NCI-H2029 (cell line): ENCODE measurements at places on chromosomes 3 and 15.
A peak's percentile ranks its signal among the peaks of the same experiment; 100 is the strongest.

DNA sequence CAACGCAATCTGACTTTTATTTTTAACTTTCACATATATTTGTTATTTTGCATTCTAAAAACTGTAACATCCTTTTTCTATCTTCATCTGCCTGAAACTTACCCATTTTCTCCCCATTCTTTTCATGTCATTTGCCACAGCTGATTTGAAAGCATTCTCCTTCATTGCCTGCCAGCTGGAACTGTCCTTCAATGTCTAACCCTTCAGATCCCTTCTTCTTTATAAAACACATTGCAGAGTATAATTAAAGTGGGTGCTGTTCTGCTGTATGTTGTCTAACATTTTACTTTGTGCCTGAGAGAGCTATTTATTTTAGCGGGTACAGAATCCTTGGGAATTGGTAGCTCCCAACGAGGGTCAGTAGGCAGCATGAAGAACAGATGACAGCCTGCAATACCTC lies 827.4 kb downstream of the IGSF11 start:
- DNase-seq, result no peak

DNA sequence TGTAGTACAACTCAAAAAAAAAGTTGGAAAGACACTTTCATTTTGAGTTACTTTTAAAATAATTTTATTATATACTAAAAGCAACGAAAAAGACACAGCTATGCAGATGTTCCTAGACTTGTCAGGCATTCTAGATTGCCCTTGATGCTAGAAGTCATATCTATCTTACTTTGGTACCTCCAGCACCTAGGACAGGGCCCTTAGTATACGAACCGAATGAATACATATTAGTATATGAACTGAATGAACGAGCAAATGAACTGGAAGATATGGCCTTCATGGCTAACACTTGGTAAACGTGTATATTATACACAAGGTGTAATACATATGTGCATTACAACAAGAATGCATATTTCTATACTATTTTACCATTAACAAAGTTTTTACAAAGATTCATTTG lies 24.1 kb downstream of the ATP13A5 start:
- DNase-seq, result no peak

GRCh38 chr3:51955893-51956770 lies 951 bp downstream of the GPR62 start:
- no peak for DNase-seq

GRCh38 chr3:4351164-4351855 lies 48.1 kb downstream of the SETMAR start:
- no peak for DNase-seq

GRCh38 chr3:100006570-100007271 lies 107.6 kb downstream of the FILIP1L start:
- DNase-seq, result no peak

GRCh38 chr3:183058351-183058750 lies 40.9 kb downstream of the MCCC1 start:
- DNase-seq, result no peak

DNA sequence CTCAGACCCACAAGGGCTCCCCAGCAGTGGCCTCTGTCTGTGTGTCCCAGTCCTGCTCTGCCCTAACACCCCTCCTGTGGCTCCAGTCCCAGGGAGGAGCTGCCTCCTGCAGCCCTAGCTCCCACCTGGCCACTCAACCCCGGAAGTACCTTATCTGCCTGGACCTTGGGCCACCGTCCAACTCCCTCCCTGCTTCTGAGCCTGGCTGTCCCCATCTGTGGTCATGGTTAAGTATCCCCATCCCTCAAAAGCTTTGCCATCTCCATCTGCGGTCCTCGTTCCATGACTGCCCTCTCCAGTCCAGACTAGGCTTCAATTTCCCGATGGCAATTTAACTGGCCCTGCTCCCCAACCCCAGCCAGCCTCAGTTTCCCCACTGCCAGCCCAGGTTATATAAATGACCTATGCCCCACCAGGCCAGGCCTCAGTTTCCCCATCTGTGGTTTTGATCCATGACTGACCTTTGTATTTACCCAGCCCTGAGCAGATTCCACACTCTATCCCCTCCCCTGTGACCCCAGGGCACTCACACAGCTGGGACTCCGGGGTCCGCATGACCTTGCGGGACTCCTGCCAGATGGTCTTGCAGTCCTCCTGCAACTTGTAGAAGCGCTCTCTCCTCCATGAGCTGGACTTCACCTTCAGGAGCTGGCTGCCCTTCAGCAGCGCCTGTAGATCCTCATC lies 9.6 kb downstream of the PLCD1 start:
- peak; percentile 58 for DNase-seq

DNA sequence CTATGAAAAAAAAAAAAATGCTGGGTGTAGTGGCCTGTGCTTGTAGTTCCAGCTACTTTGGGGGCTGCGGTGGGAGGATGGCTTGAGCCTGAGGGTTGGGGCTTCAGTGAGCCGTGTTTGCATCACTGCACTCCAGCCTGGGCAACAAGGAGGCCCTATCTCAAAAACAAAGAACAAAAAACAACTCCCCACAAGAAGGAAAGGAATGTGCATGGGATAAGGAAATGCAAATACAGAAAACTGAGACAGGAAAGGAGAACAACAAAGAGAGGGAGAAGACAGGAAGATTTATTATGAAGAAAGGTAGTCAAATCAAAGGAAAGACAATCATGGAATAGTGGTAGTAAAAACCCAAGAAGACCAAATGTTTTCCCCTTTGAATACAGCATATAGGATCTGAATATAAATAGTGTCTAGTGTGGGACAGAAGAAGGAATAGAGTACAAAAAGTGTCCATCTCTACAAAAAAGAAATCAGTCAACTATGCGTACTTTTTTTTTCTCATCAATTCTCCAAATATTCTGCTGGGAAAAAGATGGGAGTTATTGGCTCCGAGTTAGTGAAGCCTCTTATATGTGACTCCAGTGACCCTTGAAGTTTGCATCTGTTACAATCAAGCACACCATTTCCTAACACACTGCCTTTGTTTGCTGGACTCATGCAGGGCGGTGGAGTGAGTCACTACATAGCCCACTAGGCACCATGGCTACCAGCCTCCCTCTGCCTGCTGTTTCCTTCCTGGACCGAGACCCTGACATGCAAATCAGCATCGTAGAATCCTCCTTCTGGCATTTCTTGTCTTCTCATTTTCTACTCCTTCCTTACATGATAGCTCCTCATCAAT lies 101.2 kb upstream of the PTX3 start:
- DNase-seq, result no peak

GRCh38 chr3:107689355-107689754 lies 166.6 kb downstream of the BBX start:
- no peak for DNase-seq

DNA sequence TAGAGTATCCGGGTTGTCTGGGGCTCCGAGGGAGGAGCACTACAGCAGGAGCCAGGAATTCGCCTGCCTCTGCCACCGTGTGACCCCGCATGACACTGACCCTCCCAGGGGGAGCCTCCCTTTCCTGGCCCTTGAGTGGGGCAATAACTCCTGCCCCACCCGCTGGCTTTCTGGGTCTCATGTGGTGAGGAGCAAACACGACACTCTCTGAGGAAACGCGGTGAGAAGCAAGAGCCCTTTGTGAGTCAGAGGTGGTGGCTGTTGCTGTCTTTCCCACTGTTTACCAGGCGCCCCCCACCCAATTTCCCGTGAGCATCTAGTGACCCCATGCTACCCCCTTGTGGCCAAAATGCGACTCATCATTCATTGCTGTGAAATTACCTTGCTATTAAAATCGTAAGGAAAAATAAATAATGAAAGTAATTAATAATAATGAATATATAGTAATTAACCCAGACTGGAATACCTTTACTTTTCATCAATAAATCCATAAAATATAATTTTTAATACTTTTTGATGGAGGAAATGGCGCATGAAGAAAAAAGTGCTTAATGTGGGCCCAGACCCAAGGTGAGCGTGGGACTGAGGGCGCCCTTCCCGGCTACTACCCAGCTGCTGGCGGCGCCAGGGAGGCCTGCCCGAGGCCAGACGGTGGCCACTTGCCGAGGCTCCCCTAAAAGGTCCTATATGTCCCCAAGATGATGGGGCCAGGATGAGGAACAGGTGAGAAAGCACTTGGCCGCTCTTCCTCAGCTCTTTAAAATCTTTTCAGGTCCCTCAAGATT lies 29.3 kb downstream of the CCNL1 start:
- DNase-seq, result peak; percentile 38

DNA sequence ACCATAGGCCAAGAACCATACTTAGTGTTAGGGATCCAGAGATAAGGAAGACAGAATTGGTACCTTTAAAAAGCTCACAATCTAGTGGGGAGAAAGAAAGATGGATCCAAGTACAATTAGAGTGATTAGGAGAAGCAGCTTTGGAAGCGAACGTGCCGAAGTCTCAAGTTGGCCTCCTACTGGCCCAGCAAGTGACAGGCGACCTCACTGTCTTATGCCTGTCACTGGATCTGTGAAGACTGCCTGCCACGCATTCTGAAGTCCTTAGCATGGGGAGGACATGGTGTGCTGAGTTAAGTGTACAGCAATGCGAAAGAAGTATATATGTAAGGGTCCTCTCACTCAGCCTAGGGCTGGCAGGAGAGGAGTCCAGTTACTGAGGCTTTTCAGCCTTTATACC lies 141.0 kb downstream of the GABRB3 start:
- no peak for DNase-seq

DNA sequence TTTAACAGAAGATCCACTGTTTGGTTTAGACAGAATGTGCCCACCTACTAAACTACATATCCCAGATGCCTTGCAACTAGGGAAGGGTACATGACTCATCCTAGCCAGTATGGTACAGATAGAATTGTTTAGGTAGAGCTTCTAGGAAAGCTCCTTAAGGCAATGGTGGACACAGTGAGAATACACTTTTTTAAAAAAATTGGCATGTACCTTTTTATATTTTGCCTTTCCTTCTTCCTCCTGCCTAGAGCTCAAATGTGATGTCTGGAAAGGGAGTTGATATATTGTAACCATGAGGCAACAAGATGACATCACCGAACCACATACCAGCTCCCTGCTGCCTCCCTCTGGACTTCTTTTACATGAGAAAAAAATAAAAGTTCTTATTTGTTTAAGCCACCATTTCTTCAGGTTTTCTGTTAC lies 14.4 kb upstream of the C3orf80 start:
- no peak for DNase-seq

- DNase-seq, result no peak
Measured at GRCh38 chr3:122671553-122671952, 9.1 kb upstream of the PARP14 start.
